ENCODE measurements at places on chromosomes 1 and 21.

DNA sequence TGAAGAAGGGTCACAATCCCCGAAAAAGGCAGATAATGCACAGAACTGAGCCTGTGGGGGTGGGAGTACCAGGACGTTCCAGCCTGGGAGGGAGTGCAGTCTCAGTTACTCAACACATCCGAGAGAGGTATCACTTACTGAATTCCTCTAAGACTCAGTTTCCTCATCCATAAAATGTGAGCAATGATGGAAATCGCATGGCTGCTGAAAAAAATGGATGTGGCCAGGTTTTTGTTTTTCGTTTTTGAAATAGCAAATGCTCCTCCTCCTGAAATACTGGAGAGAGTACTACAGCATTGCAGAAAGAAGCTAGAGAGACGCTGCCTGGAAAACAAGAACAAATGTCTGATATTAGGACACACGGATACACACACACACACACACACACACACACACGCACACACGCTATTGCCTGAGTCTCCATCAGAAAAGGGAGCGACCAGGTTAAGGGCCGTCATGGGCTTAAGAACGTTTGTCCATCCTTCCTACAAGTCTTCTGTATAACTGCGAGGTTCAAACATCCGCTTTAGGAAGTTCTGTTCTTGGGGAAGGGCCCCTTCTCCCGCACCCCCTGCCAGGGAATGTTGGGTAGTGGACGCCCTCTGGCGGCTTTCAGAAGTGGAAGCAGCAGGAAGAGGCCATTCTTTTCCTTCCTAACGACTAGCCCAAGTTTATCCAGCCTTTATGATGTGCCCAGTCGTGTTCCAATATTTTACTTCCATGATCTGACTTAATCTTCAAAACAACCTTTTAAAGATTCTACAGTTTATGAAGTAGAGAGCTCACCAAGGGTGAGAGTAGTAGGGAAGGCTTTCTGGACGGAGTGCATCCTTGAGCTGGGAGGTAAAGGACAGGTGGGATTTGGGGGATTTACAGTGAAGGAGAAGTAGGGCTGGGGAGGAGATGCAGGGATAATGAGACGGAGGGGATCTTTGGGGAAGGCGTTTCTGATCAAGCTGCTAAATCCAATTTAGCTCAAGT is 699 bp upstream of the NES start:
- peak; percentile 93 for DNase-seq

- DNase-seq = no peak
Observed at GRCh38 chr1:224057461-224058199, 56.3 kb upstream of the FBXO28 start.

- no peak for DNase-seq
Observed at GRCh38 chr1:162488219-162488618, 9.4 kb upstream of the UHMK1 start.

GRCh38 chr1:28244549-28245251 is 8.8 kb downstream of the ATP5IF1 start:
- no peak for DNase-seq

DNA sequence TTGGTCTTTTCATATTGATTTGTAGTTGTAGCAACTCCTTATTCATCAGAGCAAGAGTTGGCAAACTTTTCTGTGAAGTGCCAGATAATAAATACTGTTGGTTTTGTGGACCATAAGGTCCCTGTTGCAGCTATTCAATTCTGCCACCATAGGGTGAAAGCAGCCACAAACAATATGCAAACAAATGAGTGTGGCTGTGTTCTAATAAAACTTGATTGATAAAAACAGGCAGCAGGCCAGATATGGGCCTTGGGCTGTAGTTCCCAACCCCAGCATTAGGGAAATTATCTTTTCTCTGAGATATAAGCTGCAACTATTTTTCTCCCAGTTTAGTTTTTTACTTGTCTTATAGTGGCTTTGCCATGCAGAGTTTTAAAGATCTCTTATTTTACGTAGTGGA is 469.2 kb downstream of the SMYD3 start:
- no peak for DNase-seq

DNA sequence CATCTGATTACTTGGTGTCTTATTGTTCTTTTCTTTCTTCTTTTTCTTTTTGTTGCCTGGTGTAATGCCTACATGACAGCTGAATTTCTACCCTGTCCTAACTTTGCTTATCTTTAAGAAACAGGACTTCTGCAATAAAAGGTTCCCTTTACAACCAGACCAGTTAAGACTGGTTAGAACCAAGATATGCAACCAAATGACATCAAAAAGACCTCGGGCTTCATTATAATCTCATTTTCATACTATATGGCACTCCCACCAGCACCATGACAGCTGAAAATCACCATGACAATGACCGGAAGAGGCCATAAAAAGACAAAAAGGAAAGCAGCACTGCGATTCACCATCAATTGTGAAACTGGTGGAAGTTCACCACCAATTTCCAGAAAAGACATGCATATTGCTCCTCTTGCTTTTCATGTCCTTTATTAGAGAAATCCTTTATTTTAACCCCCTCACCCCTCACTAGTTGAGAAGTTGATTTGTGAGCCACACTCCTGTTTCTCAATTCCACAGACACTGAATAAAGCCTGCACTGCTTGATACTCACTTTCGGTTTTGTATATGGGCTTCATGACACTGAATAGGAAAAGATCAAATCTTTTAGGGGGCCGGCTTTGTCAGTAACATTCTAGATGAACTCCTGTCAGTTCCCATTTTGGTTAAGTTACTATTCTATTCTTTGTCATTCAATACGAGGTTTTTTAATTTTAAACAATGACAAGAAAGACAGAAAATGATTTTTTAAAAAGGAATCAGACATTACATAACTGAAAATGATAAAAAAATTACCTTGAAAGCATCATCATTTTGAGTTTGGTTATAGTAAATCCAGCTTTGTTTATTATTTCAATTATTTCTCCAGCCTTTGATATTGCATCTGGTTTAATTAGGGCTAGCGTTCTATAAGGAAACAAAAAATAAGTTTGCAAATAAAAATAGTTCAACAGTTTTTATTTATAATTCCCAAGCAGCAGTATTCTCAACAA is 58.1 kb downstream of the NME7 start:
- DNase-seq = peak; percentile 38

DNA sequence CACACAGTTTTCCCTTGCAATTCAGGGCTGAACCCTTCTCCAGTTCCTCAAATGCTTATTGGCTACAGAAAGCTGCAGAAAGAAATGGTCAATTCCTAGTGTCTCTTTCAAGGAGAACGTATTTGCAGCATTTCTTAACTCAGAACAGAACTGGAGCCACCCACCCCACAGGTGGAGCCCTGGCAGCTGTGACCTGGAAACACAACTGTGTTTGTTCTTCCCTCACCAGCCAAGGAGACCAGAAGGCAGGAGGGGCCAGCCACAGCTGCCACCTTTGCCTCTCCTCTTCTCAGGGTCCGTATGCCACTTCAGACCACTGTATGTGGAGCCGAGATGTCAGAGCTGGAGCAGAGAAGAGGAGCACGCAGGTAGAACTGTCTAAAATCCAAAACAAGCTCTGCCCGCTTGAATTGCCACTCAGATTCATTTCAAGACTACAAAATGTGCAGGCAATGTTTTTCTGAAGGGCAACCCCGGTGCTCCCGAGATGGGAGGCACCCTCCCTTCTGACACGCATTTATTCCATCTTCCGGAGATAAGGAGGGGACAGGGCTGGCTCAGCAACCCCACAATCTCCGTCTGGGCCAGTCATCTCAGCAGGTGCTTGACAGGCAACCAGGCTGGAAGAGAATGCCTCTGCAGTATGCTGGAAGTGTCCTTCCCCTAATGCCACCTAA is 16.7 kb downstream of the CD247 start:
- DNase-seq = peak; percentile 20
